ENCODE measurements at places on chromosomes 4 and X.

GRCh38 chrX:97498093-97498492, 614.4 kb downstream of the RPA4 start:
- DNase-seq, result no peak

GRCh38 chrX:22396408-22396807, 123.7 kb downstream of the CBLL2 start:
- no peak for DNase-seq

- no peak for DNase-seq
Observed at GRCh38 chrX:19576742-19577141, 61.4 kb upstream of the MAP3K15 start.

- DNase-seq, result no peak
Observed at GRCh38 chr4:129239088-129239487, 143.1 kb downstream of the C4orf33 start.

DNA sequence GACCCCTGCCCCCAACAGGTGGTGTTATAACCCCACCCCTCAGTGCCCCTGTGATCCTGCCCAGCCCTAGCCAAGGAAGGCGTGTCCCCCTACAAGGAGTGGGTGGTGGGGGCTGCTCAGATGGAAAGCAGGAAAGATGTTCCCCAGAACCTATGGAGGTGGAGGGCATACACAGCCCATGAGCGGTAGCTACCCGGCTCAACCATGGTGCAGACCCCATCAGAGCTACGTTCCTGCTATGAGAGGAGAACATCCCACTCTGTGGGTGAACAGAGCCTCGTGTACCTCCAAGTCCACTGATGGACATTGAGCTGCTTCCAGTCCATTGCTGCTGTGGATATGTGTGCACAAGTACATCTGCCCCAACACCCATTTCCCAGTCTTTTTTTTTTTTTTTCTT, 71.1 kb downstream of the SHOX start:
- no peak for DNase-seq

GRCh38 chr4:25351777-25352416, 25.2 kb upstream of the ANAPC4 start:
- DNase-seq, result no peak

- no peak for DNase-seq
Observed at GRCh38 chr4:128155231-128155855, 94.2 kb downstream of the LARP1B start.

DNA sequence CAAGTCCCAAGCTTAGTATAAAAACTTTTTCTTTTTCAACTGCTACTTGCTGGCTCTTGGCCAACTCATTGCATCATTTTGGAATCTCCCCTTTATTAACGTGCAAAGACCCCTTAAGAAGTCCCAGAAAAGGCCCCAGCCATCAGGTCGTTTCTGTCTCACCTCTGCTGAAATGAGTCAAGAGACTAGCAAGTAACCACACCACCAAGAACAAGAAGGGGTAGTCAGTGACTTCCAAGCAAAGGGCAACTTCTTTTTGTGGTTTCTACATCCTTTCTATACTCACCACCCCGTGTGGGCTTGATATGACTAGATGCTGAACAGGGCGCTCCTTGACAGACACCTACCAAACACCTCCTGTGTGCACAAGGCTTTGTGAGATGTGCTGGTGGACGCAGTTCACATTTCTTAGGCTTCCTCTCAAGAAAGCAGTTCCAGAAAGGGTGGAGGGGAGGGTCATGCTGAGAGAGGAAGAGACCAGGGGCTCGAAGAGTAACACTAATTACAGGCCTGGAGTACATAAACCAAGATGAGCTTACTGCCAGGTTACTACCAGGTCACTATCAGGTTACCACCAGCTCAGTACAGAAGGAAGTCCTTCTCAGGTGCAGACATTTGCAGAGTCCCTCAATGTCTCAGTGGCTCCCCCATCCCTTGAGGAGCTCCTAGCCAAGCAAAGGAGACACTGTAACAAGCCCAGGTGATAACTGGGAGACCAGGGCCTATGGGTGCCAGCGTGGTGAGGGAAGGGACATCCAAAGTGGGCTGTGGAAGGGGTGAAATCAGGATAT, 19.3 kb downstream of the JAKMIP1 start:
- DNase-seq, result no peak

DNA sequence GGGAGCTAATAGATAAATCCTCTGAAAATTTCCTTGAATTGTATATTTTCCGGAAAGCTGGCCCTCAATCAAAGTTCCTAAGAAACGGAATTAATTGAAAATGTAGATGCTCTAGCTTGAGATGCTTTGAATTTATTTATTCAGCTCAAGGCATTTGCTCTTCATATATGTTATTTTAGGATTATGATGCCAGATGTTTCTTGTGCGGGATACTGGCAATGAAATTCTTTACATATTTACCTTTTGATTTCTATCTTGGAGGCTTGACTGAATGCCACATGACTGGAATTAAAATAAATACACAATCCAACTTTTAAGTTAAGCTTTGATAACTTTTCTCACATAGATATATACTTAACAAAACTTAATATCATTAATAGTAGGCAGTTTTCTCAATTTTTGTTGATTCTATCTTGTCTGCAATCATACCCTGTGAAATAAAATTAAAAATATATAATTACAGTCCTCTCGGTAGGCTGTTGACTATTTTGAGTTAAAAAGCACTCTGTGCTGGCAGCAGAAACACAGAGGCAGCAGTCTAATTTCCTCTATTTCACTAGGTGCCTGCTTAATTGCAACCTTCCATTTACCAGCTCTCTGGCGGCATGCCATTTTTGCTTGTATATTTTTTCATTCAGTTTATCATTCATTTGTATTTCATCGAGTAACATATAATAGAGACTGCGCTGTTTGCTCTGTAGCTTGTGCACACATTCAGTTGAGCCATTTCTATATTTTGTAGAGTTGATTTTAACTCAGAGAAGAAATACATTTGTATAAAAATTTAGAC, 991.5 kb downstream of the ADGRL3 start:
- no peak for DNase-seq

DNA sequence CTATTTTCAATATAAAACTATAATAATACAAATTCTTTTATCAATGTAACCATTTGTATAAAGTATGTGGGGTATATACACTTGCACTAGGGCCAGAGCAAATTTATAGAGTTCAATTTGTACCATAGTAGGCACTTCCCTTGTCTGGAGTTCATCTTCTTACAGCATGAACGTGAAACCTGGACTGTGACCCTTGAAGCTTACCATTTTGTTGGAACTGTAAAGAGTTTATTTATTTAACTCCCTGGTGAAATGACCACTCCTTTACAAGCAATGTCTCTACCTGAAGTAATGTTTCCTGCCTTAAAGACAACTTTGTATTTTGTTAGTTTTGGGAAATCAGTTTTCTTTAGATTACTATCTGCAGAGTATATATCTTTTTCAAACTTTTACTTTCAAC, 188.2 kb downstream of the ARAP2 start:
- DNase-seq, result no peak

DNA sequence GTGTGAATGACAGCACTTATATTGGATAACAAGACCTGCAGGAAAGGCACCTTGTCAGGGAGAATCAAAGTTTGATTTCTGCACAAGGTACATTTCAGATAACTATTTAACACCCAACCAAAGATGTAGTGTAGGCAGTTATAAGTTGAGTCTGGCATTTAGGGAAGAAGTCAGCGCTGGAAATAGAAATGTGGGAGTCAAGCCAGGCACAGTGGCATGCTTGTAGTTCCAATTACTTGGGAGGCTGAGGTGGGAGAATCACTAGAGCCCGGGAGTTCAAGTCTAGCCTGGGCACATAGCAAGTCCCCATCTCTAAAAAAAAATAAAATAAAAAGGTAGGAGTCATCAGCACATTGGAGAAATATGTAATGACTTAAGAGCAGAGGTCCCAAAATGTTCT, 295.1 kb downstream of the ZNF674 start:
- DNase-seq, result no peak

- no peak for DNase-seq
Observed at GRCh38 chr4:39526765-39527295, 409 bp downstream of the UGDH start.

DNA sequence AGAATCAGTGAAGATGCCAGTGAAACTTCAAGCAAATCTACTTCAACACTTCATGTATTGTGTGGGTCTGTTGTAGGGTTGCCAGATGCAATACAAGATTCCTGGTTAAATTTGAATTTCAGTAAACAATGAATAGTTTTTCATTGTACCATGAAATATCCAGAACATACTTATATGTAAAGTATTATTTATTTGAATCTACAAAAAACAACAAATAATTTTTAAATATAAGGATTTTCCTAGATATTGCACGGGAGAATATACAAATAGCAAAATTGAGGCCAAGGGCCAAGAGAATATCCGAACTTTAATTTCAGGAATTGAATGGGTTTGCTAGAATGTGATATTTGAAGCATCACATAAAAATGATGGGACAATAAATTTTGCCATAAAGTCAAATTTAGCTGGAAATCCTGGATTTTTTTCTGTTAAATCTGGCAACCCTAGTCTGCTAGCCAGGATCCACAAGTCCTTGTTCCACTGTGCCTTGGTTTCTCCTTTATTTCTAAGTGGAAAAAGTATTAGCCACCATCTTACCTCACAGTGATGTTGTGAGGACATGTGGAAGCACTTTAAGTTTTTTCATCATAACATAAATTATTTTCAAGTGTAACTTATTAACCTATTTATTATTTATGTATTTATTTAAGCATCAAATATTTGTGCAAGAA, 2.3 kb downstream of the CXCL8 start:
- DNase-seq, result no peak

DNA sequence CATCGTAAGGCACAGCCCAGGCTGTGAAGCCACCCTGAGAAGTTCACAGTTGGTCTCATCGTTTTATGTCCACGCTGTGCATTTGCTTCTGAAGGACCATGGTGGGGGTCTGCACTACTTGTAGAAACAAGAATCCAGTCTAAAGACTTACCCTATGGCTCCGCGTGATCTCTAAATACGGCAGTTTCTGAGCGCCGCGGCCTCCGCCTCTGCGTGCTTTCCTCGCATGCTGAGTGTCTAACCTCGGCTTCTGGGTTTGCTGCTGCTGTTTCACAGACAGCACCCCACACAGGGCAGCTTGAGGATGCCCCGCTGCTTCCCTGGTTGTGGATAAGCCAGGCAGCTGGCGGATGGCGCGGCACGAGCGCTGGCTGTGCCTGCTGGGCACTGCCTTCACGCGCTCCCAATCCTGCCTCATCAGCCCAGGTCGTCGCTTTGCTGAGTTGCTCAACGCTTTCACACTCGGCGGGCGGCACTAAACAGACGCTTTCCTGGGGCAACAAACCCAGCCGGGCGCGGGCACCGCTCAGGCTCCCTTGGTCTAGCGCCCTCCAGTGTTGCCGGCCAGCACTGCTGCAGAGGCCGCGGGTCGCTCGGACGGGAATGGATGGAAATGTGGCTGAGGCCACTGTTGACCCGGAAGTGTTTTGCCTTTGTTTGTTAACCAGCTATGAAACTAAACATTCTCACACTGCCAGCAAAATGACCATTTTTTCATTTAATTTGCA, 39.2 kb downstream of the FGFRL1 start:
- no peak for DNase-seq

GRCh38 chr4:170400361-170400760, 310.6 kb upstream of the AADAT start:
- DNase-seq, result no peak

DNA sequence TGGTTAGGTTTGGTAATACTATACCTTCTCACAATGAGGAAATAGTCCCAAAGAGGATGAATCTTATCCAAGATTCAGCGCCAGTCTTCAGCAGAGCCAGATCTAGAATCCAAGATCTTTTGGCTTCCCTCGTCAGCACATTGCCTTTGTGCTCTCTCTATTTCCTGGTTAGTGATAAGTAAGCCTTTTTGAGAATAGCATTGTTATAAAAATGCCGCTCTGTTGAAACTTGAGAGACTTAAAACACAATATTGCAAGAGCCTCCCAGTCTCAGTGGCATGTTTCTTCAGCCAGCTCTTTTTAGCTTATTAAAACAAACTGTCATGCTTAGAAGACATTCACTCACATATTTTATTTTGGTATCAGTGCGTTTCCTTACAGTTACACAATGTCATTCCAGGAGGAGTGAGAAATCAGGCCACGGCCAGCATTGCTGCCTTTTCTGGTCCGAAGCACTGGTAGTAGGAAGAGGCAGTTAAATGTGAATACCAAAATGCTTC, 141.4 kb downstream of the KLHL8 start:
- no peak for DNase-seq

DNA sequence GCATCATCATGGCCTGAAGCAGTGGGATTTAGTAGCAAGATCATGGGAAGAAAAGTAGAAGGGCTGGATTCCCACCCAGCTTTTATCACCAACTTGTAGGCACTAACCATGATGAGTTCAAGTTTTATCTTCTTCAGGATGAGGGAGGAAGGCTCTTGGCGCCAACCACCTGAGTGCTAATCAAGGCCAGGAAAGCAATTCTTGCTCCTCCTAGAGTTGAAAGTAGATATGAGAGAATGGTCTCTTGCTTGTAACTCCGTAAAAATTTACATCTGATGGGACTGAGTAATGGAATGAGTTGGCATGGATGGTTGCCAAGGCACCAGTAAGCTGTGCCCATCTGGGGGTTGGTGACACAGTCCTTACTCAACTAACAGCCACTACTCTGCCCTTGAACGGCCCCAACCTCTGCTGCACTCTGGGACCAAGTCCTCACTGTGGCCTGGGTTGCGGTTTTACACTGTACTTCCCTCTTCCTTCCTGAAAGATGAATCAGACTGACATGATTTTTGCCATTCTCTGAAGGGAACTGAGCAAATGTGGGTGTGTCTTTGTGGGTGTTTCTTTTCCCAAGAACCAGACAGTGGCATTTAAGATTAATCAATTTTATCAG, 39.4 kb upstream of the NDP start:
- no peak for DNase-seq

- DNase-seq, result no peak
Observed at GRCh38 chr4:112284662-112285411, 867 bp downstream of the TIFA start.

DNA sequence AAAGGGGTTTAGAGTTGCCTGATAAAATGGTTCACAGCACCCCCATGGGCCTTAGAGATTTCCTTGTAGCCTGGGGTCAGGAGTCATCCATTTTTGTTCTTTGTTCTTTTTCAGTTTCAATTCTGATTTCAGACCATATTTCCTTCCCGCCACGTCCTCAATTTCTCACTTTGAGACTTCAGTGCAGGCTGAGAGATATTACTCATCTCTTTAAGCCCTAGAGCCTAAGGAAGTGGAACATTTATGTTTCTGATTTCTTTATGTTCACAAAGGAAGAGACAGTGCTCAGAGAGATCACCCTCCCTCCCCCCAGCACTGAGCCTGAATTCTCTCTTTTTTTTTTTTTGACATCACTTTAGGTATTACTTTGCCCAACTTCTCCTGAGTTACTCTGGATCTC, 56.3 kb downstream of the MSN start:
- no peak for DNase-seq

- no peak for DNase-seq
Observed at GRCh38 chrX:39322496-39322895, 521.2 kb downstream of the MID1IP1 start.

DNA sequence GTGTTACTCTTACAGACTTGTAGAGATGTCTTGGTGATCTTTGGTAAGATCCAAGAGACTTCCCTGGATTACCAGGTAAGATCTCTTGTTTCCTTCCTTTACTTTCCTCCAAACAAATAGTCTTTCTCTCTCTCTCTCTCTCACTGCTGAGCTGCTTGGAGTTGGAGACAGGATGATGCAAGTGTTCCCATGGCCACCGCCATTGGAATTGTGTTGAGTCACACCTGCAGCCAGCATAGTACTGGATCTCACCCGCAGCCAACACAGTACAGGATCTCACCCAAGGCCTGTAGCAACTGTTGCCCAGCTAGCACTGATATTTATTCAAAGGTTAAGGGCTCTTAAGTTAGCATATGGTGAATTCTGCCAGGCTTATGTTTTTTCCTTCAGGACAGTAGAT, 1080.9 kb downstream of the FAT4 start:
- no peak for DNase-seq

GRCh38 chr4:96698831-96699230, 858.9 kb downstream of the PDHA2 start:
- DNase-seq, result no peak

GRCh38 chr4:119281393-119281792, 40.5 kb downstream of the FABP2 start:
- no peak for DNase-seq
